Esophagus squamous epithelium (tissue), 5 donors: ENCODE measurements at places on chromosomes 4 and X.

DNA sequence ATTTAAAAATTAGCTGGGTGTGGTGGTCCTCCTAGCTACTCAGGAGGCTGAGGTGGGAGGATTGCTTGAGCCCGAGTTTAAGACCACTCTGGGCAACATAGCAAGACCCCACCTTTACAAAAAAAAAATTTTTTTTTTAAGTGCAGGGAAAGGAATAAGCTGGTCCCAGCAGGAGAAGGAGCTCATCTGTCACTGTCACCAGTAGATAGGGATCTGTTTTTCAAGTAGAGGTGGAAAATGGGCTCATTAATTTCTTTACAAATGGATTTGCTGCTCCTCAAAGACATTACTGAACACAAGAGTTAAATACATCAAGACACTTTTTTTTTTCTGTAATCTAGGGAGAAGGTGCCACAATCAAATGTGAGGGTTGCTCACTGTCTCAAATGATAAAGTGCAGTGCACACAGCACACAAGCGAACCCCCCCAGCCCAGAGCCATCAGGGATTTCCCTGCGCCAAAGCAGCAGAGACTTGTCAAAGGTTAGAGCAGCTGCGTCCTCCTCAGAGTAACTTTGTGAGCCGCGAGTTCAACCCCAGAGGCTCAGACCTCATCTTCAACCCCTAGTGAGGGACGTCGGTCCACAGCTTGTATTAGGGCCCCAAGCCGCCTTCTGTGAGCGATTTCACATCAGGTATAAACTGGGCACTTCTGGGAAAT, 14.3 kb upstream of the MTNR1A start:
- no peaks in the 10 kb centered on the region for H3K36me3 ChIP-seq
- DNase-seq = no peak
- H3K27me3 ChIP-seq = no peaks in the 10 kb centered on the region
- H3K27ac ChIP-seq = no peak overlapping the region

GRCh38 chr4:45345558-45345957, 619.2 kb upstream of the GNPDA2 start:
- DNase-seq = no peak
- no peaks in the 10 kb centered on the region for H3K4me1 ChIP-seq
- no peak overlapping the region for H3K4me3 ChIP-seq
- no peaks in the 10 kb centered on the region for H3K27me3 ChIP-seq

DNA sequence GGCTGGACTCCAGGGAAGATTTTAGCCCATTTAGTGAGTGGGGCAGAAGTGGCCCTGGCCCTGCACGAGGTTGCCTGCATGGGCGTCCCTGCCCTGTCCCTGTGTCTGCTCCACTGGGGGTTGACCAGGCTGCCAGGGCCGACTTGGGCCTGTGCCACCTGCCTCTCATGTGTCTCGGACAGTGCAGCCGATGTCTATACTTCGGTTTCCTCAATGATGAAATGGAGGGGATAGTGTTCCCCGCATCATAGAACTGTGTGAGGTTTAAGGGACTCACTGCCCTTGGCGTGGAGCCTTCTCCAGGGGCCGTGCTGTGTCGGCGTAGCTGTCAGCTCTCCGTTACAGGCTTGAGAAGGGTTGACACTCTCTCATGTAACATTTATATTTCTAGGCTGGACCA, 27.0 kb upstream of the MSANTD1 start:
- H3K4me1 ChIP-seq = no peaks in the 10 kb centered on the region
- no peak overlapping the region for H3K4me3 ChIP-seq
- no peak for DNase-seq
- no peak overlapping the region for H3K27ac ChIP-seq

DNA sequence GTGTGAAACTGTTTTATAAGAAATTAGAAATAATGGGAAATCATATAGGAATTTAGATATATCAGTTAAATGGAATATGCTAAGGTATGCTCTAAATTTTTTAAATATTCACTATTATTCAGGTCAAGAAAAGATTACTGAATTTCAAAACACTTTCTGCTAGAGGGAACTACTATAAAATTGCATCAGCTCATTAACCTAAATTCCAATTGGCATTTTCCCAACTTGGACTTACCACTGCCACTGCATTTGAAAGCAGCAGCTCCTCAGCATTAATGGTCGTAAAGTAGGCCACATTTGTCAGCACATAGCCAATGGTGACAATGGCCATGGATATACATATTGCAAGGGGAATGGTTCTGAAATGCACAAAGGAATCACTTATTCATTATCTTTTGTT, 57.3 kb downstream of the SLC7A11 start:
- H3K36me3 ChIP-seq = no peaks in the 10 kb centered on the region
- peaks cover 8% of the 10 kb centered on the region for H3K27me3 ChIP-seq
- H3K27ac ChIP-seq = no peak overlapping the region
- H3K4me1 ChIP-seq = peaks cover 6% of the 10 kb centered on the region
- DNase-seq = no peak

DNA sequence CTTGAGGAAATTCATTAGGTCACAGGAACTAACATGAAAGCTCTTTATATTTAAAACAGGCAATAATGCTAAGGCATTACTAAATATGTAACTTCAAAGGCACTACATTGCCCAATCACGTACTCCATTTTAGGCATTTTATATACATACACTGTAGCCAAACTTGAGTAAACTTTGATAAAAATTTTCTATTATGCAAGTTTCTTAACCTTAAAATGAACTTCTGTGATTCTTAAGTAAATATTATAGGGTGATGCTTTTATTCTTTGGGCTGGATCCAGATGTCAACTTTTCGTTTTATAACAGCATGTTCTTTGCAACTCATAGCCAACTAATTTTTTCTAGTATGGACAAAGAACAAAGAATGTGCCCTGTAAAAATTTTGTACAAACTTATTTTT, 28.3 kb upstream of the MAP9 start:
- H3K27me3 ChIP-seq = no peaks in the 10 kb centered on the region
- H3K4me3 ChIP-seq = no peak overlapping the region
- peaks cover 16% of the 10 kb centered on the region for H3K4me1 ChIP-seq
- DNase-seq = no peak
- no peak overlapping the region for H3K27ac ChIP-seq

GRCh38 chr4:80566203-80566872, 230.8 kb downstream of the CFAP299 start:
- H3K4me1 ChIP-seq = no peaks in the 10 kb centered on the region
- no peak overlapping the region for H3K4me3 ChIP-seq
- H3K36me3 ChIP-seq = no peaks in the 10 kb centered on the region
- no peak overlapping the region for H3K27ac ChIP-seq
- no peaks in the 10 kb centered on the region for H3K27me3 ChIP-seq
- no peak for DNase-seq
